ENCODE measurements at places on chromosomes 5 and 9. TPM values are rescaled to one million over a fixed set of nuclear protein-coding genes. Genes with fewer than 3 reads are reported as not detected.

- DNase-seq = no peak
Observed at GRCh38 chr5:8349855-8350254, 480.9 kb downstream of the MTRR start.

The TMEM171 gene
- not detected for total RNA-seq

The CDHR2 gene
- total RNA-seq = not detected

DNA sequence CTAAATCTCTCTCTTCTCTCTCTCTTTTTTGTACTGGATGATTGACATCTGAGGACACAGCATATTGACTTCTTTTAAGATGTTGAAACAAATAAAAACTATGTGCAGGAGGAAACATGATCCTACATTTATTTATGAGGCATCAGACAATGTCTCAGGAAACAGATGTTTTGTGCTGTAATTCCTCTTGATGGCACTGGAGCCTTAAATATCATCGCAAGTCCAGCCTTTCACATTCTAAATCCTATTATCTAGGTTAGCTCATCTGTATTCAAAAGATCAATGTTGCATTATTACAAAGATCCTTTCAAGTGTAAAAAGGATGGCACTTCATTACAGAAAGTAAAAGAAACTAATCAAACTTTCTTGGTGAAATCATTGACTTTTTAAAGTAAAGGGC, 63.9 kb downstream of the MAT2B start:
- no peak for DNase-seq

- DNase-seq = no peak
Observed at GRCh38 chr9:841371-842209, at the start of gene DMRT1. TSS of gene DMRT1 (plus strand) at chr9:841697. CDS start at chr9:841839, 142 bp downstream.

- no peak for DNase-seq
Observed at GRCh38 chr5:135170500-135170899, 136.5 kb upstream of the PITX1 start.

GRCh38 chr5:120101771-120102170, 362.3 kb upstream of the PRR16 start:
- DNase-seq = no peak

GRCh38 chr5:33850100-33850594, 41.6 kb downstream of the ADAMTS12 start:
- no peak for DNase-seq

- DNase-seq = no peak
Observed at GRCh38 chr5:39218482-39219402, 621 bp downstream of the FYB1 start.

DNA sequence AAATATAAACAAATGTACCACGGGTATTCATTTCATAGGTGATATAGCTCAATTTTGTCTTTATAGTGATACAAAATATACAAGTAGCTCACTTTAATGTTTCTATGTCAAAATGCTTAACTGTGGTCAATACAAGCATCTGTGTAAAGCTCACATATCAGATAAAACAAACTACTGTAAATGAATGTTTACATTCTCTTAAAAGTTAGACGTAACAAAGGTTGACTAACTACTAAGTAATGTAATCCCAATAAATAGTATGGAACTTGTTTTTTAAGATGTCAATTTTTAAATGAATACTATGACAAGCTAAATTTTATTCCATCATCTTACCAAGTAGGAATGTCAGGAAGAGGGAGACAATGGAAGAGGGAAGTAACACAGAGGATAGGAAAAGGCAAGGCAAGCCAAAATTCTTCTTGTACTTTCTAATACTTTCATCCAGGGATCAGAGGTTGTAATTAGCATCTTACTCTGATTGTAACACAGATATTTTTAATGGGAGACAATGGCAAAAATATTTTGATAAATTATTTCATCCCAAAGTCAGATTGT, 105.5 kb downstream of the STRBP start:
- no peak for DNase-seq

DNA sequence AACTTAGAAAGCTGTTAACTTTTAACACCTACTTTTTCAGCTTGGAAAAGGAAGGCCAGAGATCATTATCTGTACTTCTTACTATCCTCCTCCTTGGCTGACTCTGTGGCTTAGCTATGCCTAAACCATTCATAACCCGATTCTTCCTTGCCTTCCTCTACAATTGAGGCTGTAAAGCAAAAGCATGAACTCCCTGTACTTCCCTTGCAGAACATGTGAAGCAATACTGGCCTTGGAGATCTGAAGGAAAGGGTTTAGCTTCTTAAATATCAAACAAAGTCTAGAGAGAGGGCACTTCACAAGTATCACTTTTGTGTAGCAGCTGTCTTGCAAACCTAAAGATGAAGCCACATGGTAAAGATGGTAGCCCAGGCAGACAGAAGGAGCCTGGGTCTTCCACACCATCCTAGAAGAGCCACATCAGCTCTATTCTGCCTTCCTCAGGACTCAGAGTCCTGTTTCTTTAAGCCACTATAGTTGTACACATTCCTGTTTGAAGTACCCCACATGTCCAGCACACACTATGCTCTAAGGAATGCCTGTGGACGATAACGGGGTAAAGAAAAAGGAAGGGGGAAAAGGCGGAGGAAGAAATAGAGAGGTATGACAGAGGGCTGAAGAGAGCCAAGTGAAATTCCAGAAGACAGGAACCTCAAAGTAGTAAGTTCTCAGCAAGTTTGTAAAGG, 169.2 kb downstream of the SLIT3 start:
- DNase-seq = no peak

The CTXN3 gene
- not detected for total RNA-seq

DNA sequence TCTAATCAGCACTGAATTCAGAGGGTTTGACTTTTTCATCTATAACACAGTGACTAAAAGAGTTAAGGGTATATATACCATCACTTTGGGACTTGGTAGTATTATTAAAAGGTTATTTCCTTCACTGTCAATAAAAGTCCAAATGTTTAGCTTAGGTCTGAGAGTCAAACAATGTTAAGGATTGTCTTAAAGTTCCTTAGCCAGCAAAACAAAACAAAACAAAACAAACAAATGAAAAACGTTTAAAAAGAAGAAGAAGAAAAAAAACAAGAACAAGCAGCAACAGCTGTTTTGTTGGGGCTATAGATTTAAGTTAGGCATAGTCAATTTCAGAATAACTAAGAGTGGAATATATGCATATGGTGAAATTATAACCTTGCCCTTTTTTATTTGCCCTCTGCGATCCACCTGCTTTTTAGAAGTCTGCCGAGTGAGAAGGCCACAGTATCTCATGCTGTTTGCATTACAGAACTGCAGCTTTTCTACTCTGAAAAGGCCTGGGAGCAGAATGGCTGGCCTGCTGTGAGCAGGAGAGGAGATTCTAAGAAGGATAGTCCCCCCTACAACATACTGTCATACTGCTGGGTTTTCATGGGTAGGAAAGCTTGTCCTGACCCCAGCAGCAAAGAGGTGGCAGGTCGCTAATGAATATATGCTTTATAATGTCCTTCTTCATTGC, 141.7 kb downstream of the NTRK2 start:
- DNase-seq = no peak

The C9orf153 gene
- total RNA-seq = 0.66 TPM

DNA sequence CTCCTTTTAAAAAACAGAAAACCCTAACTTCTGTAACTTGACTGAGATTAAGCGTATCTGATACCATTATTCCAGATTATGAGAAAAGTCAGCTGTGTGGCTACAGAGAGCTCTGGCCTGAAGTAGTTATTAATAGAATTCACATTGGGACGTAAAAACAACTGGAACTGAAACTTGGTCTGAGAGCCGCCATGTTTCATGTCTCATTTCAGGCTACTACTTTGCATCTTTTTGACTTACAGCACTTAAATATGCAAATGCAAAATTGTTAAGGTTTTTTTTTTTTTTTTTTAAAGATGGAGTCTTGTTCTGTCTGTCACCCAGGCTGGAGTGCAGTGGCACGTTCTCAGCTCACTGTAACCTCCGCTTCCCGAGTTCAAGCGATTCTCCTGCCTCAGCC, 25.2 kb downstream of the MAP3K1 start:
- no peak for DNase-seq

- DNase-seq = no peak
Observed at GRCh38 chr5:6480133-6481051, 31.7 kb downstream of the UBE2QL1 start.

The FGF1 gene
- 0.32 TPM for total RNA-seq

The IFNK gene
- not detected for total RNA-seq

The TEX48 gene
- not detected for total RNA-seq

GRCh38 chr5:95973793-95974325, 12.2 kb upstream of the ELL2 start:
- no peak for DNase-seq

DNA sequence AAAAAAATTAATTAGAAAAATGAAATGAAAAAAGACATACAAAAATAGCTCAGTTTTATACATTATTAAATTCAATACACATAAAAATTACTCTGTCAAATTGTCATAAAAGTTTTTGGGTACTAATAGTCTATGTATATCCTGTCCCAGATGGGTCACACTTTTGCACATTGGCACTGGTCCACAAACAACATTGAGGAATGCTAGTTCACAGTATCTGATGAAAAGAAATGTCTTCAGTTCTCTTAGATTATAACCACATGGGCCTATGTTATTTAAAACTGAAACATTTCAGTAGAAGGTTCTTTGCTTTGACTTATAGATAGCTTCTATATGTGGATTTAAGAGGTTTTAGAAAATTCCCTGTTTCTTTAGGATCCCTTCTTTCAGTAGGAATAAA, 39.8 kb downstream of the LNPEP start:
- no peak for DNase-seq

The CARTPT gene
- not detected for total RNA-seq

GRCh38 chr9:14428781-14429230, 114.9 kb upstream of the NFIB start:
- peak; percentile 40 for DNase-seq

GRCh38 chr5:124902097-124902821, 155.8 kb upstream of the ZNF608 start:
- no peak for DNase-seq
